ENCODE measurements at places on chromosomes 5 and 9. TPM values are rescaled to one million over a fixed set of nuclear protein-coding genes. Genes with fewer than 3 reads are reported as not detected.

DDX4 gene
- not detected for total RNA-seq

KCTD16 gene
- total RNA-seq, result 3.0 TPM

SPINK7 gene
- not detected for total RNA-seq

FAM163B gene
- not detected for total RNA-seq

UNC13B gene
- 62.1 TPM for total RNA-seq

IFNA10 gene
- not detected for total RNA-seq

MTAP gene
- total RNA-seq, result 77.4 TPM

WDR38 gene
- not detected for total RNA-seq

CTXN3 gene
- not detected for total RNA-seq

CFAP90 gene
- total RNA-seq, result 5.3 TPM

PGM5 gene
- 5.8 TPM for total RNA-seq

ASPN gene
- total RNA-seq, result not detected

CCL27 gene
- 0.43 TPM for total RNA-seq

CAVIN4 gene
- 6.1 TPM for total RNA-seq

CER1 gene
- total RNA-seq, result 0.99 TPM

GRM6 gene
- total RNA-seq, result not detected

CDH10 gene
- total RNA-seq, result 5.5 TPM

CACFD1 gene
- 45.6 TPM for total RNA-seq

VCP gene
- 258 TPM for total RNA-seq

ZNF618 gene
- total RNA-seq, result 23.7 TPM

Data from type B pancreatic cell (in vitro differentiated cells).